A549 treated with dexamethasone at 1 μM for 4 hours (cell line): ENCODE measurements at places on chromosomes 11 and 22. TPM values are rescaled to one million over a fixed set of nuclear protein-coding genes. Genes with fewer than 3 reads are reported as not detected.

The OR52E8 gene
- total RNA-seq: not detected in 5 replicates

The C1QTNF5 gene
- 0.08 TPM in 1 of 5 replicates, not detected in the others for total RNA-seq

The CECR2 gene
- total RNA-seq: 0.06 to 0.13 TPM (median 0.09 TPM) in 5 replicates

The GAB4 gene
- not detected in 5 replicates for total RNA-seq

The ZNF280B gene
- total RNA-seq: 1.4 to 1.9 TPM (median 1.7 TPM) in 5 replicates

The FOLR2 gene
- total RNA-seq: not detected in 5 replicates

The ALG9 gene
- total RNA-seq: 19.6 to 25.2 TPM (median 21.7 TPM) in 5 replicates

The PANX1 gene
- total RNA-seq: 29.0 to 39.2 TPM (median 36.1 TPM) in 5 replicates

The DBX1 gene
- not detected in 5 replicates for total RNA-seq

The TMEM191B gene
- total RNA-seq: 0.81 to 1.3 TPM (median 0.97 TPM) in 5 replicates

The FDXACB1 gene
- 1.4 to 1.6 TPM (median 1.5 TPM) in 5 replicates for total RNA-seq
